Activated CD4-positive, alpha-beta T cell treated with anti-CD3 and anti-CD28 coated beads, Interleukin-2, amount 50 U/mL, for 1 hour (primary cell): ENCODE measurements at places on chromosomes 13 and 19.

- peak; percentile 42 for DNase-seq
Observed at GRCh38 chr19:495402-496111, 729 bp upstream of the MADCAM1 start.

GRCh38 chr13:32530841-32531253, 7.7 kb downstream of the N4BP2L2 start:
- DNase-seq: no peak

DNA sequence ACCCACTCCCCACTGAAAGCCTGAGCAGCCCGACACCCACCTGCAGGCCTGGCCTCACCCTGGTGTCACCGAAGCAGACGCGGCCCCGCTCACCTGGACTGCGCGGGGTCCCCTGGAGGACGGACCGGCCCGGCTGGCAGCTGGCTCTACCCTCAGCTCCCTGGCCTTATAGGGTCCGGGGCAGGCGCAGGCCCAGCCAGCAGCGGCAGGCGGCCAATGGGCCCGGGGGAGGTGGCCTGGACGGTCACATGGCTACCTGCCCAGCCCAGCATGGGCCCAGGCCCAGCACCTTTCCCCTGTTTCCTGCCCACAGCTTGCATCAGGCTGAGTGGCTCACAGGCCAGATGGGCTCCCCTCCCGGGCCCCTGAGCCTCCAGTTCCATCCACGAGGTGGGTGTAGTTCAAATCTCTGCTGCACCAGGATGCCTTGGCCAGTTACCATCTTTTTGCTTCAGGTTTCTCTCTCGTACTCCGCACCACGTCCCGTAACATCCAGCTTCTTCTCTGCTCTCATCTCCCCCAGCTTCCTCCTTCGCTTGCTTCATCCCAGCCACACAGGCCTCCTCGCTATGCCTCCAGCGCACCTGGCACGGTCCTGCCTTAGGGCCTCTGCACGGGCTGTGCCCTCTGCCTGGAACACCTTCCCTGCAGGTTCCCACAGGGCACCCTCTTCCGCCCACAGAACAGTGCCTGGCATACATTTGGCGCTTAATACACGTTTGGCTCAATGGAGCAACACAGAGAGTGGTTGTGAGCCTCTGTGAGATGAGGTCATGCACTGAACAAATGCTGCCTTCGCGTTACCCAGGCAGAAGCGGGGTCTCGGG, at the start of gene PLIN4:
PLIN4 (minus strand) TSS at position 142 of the 827 bp plus-strand sequence. CDS start 214 bp downstream, outside the sequence.
- DNase-seq: no peak

DNA sequence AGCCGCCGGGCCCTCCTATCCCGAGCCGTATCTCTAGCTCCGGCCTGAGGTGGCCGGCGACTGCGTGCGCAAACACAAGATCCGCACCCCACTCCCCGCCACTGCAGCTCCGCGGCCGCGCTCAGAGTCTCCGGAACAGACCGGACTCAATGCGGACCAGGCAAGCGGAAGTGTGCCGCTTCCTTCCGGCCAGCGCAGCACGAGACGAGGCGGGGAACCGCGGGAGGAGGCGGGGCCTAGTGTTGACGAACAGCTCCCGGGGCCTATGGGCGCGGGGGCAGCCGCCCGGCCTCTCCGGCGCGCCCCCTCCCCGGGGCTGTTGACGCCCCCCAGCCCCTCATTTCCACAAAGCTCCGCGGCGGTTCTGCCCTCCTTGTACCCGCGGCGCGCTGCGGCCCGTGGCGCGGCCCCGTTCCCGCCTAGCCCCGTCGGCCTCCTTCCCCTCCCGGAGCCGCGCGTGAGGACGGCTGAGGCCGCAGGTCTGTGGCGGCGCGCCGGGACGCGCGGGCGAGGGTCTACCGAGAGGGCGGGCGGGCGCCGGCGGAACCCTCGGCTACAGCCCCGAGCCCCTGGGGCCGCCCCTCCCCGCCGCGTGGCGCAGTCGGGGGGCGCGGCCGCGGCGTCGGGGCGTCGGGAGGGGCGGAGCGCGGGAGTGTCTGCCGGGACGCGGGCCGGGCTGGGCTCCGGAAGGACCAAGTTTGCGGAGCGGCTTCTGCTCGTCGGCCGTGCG, at the start of gene DPY19L3:
DPY19L3 (plus strand) TSS at position 340 of the 730 bp plus-strand sequence. CDS start 2,484 bp downstream, outside the sequence.
- DNase-seq: peak; percentile 83

GRCh38 chr19:4130744-4131438, 7.0 kb upstream of the MAP2K2 start:
- no peak for DNase-seq

- DNase-seq: no peak
Observed at GRCh38 chr13:85586422-85586831, 212.8 kb downstream of the SLITRK6 start.

DNA sequence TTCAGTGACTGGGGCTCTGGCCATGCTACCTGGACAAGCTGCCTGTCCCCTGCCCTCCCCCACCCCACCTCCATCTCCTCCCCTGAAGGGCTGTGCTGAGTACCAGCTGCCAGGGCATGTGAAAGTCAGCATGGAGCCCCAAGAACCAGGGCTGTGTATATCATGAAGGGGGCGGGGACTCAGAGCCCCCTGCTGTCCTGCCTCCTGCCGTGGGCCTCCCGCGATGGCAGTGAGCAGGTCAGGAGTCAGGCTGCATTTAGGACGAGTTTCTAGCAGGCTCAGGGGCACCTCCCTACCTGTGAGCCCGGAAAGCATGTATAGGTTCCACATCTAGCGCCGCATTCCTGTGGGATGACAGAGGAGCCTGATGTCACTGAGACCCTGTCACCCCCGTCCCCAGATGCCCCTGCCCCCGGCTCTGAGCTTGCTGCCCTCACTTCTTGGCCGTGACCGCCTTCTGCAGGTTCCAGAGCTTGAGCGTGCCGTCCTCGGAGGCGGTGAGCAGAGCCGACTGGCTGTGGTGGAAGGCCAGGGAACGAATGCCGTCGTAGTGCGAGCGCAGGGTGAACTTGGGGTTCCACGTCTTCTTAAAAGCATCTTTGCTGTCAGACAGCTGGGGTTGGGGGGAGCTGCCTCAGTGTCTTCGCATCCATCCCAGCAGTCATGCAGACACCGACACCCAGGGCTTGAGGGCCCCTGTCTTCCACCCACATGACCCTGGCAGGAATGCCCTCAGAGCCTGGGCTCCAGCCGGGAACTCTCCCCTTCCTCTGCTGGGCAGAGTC, 8.3 kb upstream of the PRKD2 start:
- DNase-seq: no peak

GRCh38 chr19:34044021-34044420, 128.3 kb upstream of the LSM14A start:
- no peak for DNase-seq

GRCh38 chr13:34570698-34571353, 371.2 kb upstream of the NBEA start:
- DNase-seq: no peak
